Fibroblast of skin of scalp (primary cell): ENCODE measurements at places on chromosomes 6 and 20.

DNA sequence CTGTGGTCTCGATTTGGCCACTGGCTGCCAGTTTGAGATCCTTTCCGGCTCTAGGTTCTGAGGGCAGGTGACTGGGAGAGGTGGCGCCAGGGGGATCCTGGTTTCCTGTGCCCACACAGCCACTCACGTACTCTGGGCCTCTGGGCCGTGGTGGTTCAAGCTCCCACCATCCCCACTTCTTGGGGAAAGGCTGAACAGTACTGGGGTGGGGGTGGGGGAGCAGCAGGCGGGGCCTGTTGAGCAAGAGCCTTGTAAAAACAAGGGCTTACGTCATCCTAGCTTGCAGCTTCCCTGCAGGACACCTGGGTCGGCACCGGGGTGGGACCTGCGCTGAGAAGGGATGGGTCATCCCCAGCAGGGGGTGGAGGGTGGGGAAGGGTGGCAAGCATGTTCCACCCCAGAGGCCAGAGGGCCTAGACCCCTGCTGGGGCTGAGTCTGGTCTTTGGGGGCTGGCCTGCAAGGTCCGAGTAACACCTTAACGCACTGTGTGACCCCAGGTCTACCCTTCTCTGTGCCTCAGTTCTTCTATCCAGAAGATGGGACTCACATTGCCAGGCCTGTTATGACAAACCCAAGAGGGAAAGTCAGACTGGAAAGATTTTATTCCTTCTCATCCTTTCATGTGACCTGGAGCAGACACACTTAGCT, 3.1 kb upstream of the CEBPB start:
- DNase-seq, result peak; percentile 39

DNA sequence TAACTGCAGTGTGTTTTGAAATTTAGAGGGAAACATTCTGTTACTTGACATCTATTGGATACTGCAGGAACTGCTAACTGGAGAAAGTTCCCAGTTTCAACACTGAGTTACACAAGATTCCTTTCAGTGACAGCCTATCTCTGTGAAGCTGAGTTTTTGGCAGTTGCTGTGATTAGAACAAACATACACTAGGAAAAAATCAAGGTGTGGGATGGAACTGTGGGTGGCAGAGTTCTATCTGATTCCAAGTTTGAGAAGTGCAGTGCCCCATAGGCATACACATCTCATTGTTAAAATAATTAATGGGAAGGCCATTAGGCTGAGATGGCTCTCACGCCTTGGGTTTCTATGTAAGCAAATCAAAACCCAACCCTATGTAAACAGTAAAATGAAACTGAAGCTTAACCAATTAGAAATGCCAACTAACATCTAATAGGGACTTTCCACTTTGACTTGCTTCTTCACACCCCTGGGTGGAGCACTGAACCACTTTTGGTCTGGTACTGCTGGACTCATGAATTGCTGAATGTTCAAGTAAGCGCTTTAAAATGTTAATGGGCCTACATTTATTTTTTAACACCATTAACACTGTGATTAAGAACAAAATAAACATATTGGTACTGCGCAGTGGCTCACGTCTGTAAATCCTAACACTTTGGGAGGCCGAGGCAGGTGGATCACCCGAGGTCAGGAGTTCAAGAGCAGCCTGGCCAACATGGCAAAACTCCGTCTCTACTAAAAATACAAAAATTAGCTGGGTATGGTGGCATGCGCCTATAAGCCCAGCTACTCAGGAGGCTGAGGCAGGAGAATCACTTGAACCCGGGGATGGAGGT, 55.2 kb upstream of the TBC1D7 start:
- DNase-seq, result no peak

GRCh38 chr6:137869549-137870307, 2.7 kb downstream of the TNFAIP3 start:
- DNase-seq, result no peak

DNA sequence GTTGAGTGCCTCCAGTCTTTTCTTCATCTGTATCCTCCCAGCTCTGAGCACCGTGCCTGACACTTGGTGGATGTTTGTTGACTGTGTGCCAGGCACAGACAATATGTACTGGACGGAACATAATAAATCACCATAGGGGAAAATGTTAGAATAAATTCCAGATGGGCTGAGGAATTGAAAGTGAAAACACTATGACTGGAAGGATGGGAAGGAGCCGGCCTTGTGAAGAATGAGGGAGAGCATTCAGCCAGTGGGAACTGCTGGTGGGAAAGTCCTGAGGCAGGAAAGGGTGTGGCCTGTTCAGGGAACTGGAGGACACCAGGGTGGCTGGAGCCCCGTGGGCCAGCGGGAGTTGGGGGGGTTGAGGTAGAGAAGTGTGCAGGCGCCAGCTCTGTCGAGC, 75.4 kb downstream of the MTHFD1L start:
- DNase-seq, result peak; percentile 94

- DNase-seq, result no peak
Observed at GRCh38 chr6:44608175-44608574, 220.7 kb downstream of the CDC5L start.

DNA sequence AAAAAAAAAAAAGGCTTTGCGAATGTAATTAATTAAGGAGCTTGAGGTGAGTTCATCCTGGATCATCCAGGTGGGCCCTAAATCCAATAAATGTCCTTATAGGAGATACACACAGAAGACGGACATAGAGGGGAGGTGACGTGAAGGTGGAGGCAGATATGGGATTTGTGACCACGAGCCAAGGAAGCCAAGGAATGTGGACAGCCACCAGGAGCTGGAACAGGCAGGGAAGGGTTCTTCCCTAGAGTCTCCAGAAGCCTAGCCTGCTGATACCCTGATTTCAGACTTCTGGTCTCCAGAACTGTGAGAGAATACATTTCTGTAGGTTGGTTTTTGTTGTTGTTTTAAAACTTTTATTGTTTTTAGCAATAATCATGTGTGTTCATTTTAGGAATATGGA, 6.7 kb upstream of the ATRN start:
- no peak for DNase-seq

DNA sequence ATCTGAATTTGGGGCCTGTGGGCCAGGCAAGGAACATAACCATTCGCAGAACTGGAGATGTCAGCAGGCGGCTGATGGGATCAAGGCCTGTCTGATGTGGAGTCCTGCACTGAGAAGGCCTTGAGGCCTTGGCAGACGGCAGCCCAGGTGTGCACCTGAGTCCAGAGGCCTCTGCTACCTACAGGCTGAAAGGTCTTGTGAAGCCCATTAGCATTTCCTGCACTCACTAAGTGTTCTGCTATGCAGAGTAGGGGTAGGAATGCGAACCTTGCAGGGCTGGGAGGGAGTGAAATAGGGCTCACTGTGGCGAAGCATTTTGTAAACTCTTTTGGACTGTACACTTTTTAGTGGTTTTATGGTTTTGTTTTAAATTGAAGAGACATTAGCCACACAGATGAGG, 48.3 kb upstream of the RNF24 start:
- DNase-seq, result no peak

- DNase-seq, result no peak
Observed at GRCh38 chr6:50868466-50868865, 49.8 kb downstream of the TFAP2B start.

DNA sequence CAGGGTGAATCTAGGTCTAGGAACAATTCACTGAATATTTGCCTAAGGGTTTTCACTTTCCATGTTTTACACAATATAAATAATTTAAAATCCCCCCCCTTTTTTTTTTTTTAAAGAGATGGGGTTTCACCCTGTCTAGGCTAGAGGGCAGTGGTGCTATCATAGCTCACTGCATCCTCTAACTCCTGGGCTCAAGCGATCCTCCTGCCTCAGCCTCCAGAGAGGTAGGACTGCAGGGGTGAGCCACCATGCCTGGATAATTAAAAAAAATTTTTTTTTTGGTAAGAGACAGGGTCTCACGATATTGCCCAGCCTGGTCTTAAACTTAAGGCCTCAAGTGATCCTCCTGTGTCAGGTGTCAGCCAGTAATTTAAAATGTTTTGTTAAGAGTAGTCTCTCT, 17.8 kb downstream of the QKI start:
- DNase-seq, result no peak

- DNase-seq, result no peak
Observed at GRCh38 chr6:14381829-14382677, 264.5 kb downstream of the CD83 start.

- peak; percentile 97 for DNase-seq
Observed at GRCh38 chr6:26537160-26537845, 863 bp upstream of the HMGN4 start.

GRCh38 chr20:4127344-4127743, 112.0 kb upstream of the RNF24 start:
- no peak for DNase-seq

DNA sequence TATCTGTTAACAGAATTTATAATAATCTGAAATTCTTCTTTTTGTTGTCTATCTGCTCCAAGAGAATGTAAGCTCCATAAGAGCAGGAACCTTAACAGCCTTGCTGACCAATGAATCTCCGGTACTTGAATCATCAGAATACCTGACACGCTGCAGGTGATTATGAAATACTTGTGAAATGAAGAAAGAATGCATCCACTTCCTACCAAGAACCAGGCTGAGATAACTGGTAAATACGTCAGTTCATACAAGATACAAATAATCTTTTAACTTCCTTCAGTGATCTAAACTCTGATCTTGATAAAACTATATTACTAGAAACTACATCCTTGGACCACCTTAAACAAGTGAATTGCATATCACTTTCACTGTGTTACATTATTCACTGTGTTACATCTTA, 116.2 kb downstream of the MAP3K5 start:
- DNase-seq, result no peak

DNA sequence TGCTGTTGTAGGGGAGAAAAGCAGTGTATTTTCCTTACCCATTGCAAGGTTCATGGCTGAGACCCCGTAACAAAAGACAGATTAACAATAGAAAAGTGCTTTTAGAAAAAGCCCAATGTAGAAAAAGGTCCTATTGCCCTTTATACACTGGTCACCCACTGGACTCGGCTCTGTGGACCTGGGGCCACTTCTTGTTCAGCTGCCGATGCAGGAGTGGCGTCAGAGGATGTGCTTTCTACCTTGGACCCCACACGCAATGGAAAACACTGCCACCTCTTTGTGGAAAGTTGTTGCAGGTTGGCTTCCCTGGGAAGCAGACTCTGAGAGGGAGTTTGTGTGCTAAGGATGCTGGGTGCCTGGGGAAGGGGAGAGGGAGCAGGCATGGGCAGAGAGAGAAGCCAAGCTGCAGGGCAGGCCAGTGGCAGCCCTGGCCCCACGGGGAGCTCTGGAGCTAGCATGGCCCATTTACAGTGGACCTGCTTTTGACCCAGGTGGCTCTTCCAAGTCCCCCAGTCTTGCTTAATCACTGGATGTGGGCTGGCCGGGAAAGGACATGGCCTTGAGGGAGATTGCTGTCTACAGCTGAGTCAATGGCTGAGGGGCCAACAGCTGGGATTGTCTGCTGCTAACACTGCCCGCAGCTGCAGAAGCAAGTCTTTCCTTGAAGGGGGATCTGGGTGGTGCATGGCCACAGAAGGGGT, 142.9 kb downstream of the CDC5L start:
- no peak for DNase-seq

- peak; percentile 72 for DNase-seq
Observed at GRCh38 chr20:35617397-35618262, 2.0 kb downstream of the SPAG4 start.

DNA sequence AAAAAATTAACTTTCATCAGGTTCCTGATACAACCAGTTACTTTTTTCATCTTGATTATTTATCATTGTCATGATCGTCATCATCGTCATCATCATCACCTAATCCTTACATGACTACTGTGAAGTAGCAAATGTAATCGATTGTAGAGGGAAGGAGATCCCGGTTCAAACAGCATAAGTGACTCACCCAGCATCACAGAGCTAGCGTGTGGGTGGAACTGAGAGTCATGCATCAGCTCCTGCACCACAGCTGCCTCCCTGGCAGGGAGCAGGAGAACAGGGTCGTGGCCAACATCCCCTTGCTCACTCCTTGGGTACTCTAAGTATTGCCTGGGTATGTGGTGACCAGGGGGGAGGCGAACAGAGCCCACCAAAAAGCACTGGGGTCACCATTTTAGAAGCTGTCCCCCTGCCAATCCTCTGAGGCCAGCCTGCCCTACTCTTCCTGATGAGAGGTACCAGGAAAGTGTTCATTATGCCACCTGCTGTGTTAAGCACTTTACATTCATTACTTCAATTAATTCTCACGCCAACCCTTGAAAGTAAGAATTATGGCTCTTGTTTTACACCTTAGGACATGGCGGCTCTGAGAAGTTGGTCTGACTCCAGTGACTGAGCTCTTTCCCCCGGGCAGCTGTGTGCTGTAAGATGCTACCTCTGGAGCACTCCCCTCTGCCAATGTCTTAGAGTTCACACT, 425.2 kb downstream of the CD83 start:
- DNase-seq, result peak; percentile 39

- peak; percentile 25 for DNase-seq
Observed at GRCh38 chr20:40741507-40742106, 52.6 kb upstream of the MAFB start.

DNA sequence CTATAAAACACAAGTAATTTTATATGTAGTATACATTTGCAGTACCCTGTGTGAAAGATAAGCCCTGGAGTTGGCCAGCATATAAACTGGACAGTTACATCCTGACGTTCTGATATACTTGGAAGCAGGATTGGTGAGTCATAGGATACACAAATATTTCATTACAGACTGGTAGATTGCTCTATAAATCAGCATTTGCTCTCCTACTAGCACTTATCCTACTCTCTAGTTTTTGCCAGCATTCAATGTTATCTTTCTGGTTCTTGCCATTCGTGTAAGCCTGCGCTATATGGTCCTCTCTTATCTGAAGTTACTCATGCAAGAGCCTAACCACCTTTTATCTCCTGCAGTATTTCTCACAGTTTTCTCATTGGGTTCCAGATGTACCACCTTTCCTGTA, 680.2 kb upstream of the MMS22L start:
- peak; percentile 8 for DNase-seq

GRCh38 chr6:122683989-122684651, 73.9 kb downstream of the PKIB start:
- DNase-seq, result no peak

DNA sequence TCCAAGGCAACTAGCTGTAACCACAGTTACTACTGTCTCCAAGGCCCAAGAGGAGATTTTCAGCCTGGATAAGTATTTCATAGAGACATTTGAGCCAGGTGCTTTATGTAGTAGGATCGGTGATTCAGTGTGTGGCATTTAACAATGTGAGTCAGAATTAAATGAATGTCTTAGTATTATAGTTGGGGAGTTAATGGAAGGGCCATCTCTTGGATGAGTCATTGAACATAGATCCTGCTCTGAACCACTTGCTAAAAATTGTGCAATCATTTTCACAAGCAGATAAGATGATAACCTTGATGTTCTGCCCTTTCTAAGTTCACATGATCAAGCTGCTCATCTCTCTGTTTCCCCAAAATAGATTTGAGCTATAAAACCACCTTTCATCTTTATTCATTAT, 668.9 kb upstream of the CITED2 start:
- DNase-seq, result peak; percentile 81

GRCh38 chr6:139981768-139982181, 607.3 kb upstream of the CITED2 start:
- DNase-seq, result peak; percentile 86

DNA sequence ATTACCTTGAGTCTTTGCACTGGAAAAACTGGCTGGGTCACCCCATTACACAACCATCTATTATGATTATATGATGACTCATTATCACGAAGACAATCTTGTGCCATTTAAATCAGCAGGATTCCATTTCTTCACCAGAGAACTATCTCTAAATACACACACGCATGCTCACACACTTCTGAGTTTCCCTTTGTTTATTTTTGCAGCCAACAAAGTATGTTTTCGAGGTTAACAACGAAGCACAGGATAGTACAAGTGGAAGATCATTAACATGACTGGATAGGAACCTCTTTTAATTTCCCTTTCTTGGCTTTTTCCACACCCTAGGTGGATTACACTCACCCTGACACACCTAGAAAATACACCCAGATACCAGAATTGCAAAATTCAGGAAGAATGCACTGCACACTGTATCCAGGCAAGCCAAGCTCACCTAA, 18.9 kb downstream of the PERP start:
- DNase-seq, result peak; percentile 85
